ENCODE measurements at places on chromosomes 11 and 22.

- DNase-seq = no peak
Measured at GRCh38 chr22:19759427-19760057, 1.0 kb upstream of the TBX1 start.

DNA sequence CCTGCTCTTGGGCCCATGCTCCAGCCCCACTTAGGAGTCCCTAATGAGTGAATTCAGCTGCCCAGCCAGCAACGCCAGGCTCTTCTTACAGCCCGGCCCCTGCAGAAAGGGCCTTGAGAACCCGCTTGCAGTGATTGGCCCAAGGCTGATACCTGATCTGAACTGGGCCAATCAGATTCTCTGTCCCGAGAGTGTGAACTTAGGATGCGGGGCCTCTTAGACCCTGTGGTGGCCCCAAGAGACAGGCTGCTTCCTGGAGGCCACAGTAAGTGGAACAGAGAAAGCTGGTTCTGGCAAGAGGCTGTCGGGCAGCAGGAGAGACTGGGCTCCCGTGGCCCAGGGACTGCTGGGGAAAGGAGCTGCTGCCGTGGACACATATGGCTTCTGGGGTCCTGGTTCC, 11.5 kb downstream of the VSTM5 start:
- no peak for DNase-seq

GRCh38 chr11:71163371-71163770, 89.0 kb downstream of the SHANK2 start:
- DNase-seq = no peak

DNA sequence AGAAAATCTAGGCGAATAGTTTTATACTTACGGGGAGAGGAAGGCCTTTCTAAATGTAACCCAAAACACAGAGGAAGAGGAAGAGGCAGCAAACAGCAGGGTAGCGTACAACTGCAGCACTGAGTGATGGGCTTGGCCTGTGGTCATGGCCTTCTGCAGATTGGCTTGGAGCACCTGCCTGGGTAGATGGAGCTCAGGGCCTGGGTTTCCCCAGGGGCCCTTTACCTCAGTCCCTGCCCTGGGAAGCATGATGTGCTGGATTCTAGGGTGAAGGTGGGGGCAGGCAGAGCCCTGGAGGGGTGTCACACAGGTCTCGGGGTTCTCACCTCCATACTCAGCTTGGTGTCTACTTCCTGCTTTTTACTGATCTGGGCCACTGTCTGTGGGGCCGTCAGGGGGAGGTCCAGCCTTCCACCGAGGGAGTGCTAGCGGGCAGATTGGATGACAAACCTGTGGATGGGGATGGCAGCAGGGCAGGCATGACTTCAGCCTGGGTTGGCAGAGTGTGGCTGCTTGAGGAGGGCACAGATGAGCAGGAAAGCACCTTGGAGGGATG, 27.7 kb upstream of the CHRM1 start:
- no peak for DNase-seq

DNA sequence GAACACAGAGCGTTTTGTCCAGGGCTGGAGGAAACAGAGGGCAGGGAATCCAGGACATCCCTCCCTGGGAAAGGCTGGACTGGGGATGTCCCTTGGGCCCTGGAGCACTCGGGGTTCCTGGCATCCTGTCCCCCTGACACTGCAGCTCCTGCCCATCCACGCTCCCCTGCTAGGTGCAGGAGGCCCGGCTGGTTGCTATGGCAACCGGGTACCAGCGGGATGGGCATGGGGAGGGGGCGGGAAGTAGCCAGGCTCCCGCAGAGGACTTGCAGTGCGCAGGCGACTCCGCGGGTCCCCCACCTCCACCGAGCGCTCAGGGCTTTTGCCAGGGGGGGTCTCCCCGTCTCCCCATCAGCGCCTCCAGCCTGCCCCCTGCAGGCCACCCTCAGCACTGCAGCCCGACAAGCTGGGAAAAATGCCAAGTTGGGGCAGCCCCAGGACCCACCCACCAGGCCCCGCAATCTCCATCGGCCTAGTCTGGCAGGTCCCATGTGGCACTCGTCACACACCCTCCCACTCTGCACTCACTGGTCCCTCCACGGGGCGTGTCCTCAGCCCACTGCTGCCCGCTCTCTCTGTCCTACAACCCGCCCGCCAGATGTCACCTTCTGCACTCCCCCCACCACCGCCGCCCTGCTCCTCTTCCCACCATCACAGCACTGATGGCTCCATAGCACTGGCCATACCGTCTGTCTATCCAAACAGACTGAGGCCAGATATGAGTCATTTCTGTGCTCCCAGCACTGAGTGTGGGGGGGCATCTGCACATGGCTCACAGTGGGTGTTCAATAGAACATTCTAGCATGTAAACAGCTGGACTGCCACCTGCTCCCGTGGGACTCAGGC, 31.5 kb downstream of the KIAA0930 start:
- DNase-seq = peak; percentile 1

GRCh38 chr22:24894998-24895397, 51.5 kb downstream of the LHFPL7 start:
- no peak for DNase-seq

DNA sequence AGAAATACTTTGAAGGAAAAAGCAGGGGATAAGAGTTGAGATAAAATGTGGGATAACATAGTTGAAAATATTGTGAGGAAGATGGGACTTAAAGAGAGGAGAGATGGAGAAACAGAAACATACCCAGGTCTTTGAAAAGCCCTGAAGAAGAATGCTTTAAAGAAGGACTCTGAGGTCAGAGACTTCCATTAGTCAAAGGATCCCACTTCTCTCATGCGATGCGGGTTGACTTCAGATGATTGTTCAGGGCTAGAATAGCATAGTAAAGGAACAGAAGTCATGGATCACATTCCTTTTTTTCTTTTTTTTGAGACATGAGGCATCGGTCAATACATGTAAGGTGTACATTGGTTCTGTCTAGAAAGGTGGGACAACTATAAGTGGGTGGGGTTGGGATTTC, 3.5 kb upstream of the JAM3 start:
- DNase-seq = no peak

GRCh38 chr11:64040684-64041322, 5.1 kb downstream of the FLRT1 start:
- DNase-seq = no peak

DNA sequence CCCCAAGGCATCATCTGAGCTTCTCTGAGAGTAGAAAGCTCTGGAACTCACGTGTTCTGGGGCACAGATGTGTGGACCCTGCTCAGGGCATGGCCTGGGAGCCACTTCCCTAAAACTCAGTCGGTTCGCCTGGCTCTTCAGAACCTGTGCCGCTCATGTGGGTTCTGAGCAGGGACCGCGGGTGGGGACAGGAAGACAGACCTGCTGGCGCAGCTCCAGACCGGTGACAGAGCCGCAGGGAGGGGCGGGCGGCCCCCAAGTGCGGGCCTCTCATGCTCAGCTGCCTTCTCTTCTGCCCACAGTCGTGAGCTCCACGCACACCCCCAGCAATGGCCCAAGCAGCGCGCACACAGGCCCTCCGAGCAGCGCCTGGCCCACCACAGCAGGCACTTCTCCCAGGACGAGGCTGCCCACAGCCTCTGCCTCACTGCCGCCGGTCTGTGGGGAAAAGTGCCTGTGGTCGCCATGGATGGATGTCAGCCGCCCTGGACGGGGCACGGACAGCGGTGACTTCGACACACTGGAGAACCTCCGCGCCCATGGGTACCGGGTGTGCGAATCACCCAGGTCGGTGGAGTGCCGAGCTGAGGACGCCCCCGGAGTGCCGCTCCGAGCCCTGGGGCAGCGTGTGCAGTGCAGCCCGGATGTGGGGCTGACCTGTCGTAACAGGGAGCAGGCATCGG, 24.2 kb downstream of the MUC5AC start:
- DNase-seq = no peak

GRCh38 chr11:62728171-62728988, at the start of gene TTC9C:
Gene TTC9C, plus strand, starts transcription at chr11:62728486. Its CDS starts 363 bp downstream, at chr11:62728849.
- peak; percentile 58 for DNase-seq

DNA sequence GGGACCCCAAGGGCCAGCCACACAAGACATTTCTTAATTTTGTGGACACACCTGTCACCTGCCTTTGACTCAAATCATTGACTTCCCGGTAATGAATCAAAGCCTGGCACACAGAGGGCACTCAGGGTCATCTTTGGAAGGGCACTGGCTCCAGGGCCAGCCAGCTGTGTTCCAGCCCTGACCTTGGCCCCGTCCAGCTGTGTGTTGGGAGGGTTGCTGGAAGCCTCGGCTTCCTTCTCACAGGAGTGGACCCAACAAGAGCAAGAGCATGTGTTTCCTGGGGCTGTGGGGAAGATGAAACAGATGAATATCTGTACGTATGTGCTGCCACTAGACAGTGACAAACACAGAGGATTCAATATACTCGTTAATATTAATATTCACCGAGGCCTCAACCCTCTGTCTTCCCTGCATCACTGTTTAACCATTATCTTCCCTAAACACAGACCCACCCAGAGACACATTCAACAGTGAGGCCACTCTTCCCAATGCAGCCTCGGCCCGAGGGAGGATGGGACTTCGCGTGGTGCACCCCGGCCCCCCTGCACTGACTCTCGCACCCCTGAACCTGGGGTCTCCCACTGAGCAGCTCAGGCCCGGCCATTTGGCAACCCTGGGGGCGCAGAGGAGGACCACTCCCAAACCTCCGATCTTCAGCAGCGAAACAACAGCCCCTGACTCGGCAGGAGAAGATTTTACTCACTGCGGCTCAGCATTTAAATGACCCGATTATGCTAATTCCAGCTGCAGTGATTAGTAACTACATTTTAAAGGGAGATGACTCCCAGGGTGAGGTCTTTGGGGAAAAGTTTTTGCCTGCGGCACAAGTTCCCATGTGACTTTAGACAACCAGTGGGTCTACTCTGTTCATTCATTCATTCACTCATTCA, 45.7 kb downstream of the PHF21B start:
- DNase-seq = no peak

GRCh38 chr22:29208879-29209623, 3.4 kb downstream of the EMID1 start:
- no peak for DNase-seq

DNA sequence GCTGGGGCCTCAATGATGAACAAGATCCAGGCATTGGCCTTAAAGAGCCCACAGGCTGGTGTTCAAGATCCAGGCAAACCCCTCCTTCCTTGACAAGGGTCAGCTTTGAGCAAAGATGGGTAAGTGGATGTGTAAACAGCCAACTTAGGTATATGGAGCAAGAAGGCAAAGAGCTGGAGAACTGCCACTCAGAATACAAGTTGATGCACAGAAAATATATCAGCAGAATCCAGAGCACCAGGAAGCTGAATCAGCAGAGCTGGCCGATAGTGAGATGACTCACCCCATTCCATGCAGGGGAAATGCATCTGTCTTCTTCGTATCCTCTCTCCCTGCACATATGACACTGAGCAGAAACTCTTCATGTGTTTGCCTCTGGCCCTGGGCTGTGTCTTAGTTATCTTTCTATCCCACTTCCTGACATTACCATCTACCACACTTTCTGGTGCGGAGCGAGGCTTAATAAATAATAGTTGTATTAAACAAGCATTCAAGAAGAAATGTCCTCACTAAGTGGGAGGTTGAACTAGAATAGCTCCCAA, 57.8 kb downstream of the ENDOD1 start:
- DNase-seq = no peak

DNA sequence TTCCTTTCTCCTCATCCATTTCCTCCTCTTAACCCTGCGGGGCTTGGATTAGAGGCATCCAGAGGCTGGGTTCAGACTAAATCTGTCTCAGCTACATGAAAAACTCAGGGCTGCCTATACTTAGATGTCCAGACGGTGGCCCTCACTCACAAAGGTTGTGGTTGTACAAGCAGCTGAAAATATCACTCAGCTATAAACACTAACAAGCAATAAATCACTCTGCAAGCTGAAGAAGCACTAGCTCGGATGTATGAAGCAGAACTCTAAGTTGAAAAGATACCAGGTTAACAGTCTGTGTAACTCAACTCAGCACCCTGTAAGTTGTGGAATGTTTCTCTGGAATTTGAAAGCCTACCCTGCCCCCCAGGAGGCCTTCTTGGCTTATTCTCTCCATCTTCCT, 82.9 kb downstream of the EXT2 start:
- DNase-seq = no peak

- no peak for DNase-seq
Measured at GRCh38 chr11:15640318-15640717, 525.6 kb downstream of the INSC start.

DNA sequence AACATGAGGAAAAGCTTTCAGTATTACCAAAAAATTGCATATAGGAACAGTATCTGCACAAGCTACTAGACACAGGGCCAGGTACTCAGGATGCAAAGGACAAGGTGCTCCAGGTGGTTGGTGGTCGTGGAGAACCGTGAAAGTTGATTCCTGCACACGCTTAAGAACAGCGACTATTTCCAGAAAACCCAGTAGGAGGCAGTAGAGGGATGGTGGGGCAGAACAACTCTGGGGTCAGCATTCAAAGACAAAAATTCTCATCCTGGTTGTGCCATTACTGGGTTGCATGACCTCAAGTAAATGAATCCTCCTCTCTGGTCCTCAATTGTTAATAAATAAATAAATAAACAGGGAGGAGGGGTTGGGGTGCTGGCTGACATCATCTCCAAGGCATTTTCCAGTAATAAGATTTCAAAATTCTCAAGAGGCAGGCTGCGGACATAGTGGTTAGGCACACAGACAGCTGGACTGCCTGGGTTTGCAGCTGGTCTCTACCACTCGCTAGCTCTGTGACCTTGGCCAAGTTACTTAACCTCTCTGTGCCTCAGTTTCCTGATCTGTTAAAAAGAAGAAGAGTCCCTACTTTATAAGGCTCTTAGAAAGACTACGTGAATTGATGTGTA, 89.6 kb downstream of the ISX start:
- DNase-seq = no peak

- DNase-seq = no peak
Measured at GRCh38 chr22:19874307-19875060, 19.8 kb upstream of the GNB1L start.

DNA sequence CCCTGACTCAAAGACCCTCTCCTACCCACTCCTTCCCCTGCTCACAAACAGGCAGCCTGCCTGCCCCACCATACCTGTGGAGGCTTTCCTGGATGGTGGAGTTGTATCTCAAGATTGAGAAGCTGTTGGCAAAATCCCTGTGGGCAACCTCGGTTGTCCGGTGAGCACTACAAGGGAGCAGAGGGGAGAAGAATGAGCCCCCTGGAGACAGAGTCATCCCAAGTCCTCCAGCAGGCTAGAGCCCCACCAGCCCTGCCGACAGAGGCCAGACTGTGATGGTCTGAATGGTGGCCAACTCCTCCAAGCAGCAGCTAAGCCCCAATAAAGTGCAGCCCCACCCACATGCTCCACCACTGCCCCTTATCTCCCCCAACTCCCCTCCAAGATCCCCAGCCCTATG, 17.5 kb downstream of the TMPRSS13 start:
- DNase-seq = no peak

- DNase-seq = no peak
Measured at GRCh38 chr11:71555508-71555907, 7.3 kb downstream of the KRTAP5-9 start.

DNA sequence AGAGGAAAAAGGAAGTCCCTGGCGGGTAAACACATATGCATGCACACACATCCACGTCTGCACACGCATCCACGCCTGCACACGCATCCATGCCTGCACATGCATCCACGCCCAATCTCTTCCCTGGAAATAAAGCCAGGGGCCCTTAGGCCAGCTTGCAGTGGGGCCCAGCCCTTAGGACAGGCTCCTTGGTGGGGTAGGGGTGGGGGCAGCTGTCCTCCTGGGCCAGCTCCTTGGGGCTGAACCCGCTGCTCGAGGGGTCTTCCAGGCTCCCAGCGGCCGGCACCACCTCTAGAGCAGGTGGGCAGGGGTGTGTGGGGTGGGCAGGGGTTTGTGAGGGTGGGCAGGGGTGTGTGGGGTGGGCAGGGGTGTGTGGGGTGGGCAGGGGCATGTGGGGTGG, 1.9 kb downstream of the C11orf21 start:
- DNase-seq = no peak

All from stimulated activated CD8-positive, alpha-beta memory T cell treated with anti-CD3 and anti-CD28 coated beads, Interleukin-7, amount 100 ng/mL, for 48 hours (primary cell).